ENCODE measurements at places on chromosomes 2 and 18. TPM values are rescaled to one million over a fixed set of nuclear protein-coding genes. Genes with fewer than 3 reads are reported as not detected.

GRCh38 chr2:220849433-220849832 is 722.7 kb downstream of the EPHA4 start:
- no peak for DNase-seq

- no peak for DNase-seq
Measured at GRCh38 chr2:37923308-37924055, 1.6 kb upstream of the RMDN2 start.

GRCh38 chr2:228747483-228747882 is 523.6 kb downstream of the PID1 start:
- DNase-seq: no peak

DNA sequence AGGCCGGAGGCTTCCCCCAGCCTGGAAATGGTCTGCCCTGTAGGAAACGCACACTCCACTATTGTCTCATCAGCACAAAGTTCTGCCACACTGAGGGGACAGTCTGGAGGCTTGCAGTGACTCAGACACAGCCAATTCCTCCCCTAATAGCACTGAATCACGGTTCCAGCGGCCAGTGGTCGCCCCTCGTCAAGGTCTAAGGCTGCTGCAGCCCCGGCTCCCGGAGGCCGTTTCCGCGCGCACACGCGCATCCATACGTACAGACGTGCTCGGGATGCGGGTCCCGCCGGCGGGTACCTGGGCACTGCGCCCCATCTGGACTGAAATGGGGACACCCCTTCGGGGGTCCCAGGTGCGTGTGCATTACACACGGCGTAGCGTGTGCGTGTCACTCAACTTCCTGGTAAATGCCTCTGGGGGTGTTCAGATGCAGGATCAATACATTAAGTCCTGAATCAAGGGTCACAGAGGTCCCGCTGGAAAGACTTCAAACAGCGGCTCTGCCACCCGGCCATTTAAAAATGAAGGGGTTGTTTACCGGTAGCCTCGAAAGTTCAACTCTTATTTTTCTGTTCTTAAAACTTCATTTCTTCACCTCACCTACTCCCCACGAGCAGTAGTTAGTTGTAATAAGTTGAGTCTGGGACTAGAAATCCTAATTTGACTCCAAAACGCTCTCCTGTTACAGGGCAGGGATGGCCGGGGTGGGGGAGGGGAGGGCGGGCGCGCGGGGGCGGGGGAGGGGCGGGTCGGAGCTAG is 572 bp upstream of the ZNF516 start:
- peak; percentile 27 for DNase-seq

DNA sequence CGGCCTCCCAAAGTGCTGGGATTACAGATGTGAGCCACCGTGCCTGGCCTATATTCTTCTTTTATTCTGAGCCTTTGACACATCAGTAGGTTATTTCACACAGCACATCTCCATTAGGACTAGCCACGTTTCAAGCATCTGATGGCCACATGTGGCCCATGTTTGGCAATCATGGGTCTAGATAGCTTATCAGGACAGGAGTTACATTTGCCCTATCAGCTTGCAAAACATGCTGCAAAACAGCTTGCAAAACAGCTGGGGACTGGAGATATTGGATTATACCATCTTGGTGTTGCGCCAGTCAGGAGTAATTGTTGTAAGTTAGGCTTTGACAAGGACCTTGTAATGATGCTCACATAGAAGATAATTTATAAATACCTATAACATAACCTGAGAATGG is 94.9 kb downstream of the GBX2 start:
- no peak for DNase-seq

DNA sequence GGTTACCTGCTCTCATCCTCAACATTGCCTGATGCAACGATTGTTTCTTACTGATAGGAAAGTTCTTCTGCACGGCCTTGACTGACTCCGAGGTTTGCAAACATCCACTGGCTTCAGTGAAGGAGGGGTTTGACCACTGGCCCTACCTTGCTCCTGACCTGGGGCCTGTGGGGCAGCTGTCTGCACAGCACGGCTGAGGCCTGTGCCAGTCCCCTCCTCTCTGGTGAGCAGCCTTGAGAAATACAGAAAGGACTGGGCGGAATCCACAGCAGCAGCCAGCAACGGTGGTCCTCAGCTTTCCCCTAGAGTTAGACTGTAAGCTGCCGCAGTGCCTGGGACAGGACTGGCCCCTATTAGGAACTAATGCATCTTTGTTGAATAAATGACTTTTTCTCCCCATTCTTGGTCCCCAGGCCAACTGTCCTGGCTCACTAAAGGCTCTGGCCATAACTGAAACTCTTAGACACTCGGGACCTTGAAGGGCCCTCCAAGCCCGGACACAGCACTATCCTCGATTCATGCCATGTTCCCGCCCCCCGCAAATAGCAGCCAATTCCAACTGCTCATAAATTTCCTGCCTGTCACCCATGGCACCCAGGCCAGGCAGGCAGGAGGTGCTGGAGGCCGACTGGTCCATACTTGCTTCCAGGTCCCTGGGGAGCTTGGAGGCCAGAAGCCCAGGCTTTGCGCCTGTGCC is 26.7 kb downstream of the ATOH8 start:
- DNase-seq: no peak

The TRABD2A gene
- 204 TPM for polyA plus RNA-seq

The RMND5A gene
- 13.9 TPM for polyA plus RNA-seq
